Mesangial cell (primary cell): ENCODE measurements at places on chromosomes 1 and 21. TPM values are rescaled to one million over a fixed set of nuclear protein-coding genes. Genes with fewer than 3 reads are reported as not detected.

Gene DYRK3
- 7.1 and 8.1 TPM in 2 replicates for total RNA-seq

Gene SLAMF6
- not detected in 2 replicates for total RNA-seq

Gene CLEC20A
- 0.13 and 0.33 TPM in 2 replicates for total RNA-seq

Gene GRIK3
- total RNA-seq: not detected in 2 replicates

Gene FAM163A
- not detected in 2 replicates for total RNA-seq

Gene OR2T33
- 0.13 and 0.33 TPM in 2 replicates for total RNA-seq

Gene AMIGO1
- total RNA-seq: 0.65 and 2.4 TPM in 2 replicates

Gene PBX1
- total RNA-seq: 6.4 and 21.2 TPM in 2 replicates

Gene IFNLR1
- 1.5 and 3.6 TPM in 2 replicates for total RNA-seq

Gene PRDM16
- total RNA-seq: under 0.01 TPM in 1 of 2 replicates, not detected in the other

Gene RBM34
- total RNA-seq: 26.6 and 31.0 TPM in 2 replicates
